NCI-H69 (cell line): ENCODE measurements at places on chromosomes 3 and 15.

DNA sequence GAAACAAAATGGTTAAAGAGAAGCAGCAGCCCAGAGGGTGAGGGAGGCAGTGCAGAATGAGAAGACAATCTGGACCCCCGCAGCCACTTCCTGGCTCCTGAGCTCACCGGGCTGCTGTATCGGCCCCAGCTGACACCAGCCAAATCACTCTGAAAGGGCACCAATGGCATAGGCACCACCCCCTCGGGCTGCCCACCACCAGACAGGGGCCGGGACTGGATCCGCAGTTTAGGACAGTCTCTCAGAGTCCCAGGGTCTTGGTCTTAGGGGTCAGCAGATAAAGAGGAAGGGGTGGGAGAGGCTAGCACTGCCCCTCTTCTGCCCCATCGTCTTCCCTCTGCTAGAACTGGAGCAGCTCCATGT, 17.9 kb upstream of the EHD4 start:
- DNase-seq = no peak

- no peak for DNase-seq
Measured at GRCh38 chr15:62840526-62841268, 201.8 kb upstream of the TPM1 start.

DNA sequence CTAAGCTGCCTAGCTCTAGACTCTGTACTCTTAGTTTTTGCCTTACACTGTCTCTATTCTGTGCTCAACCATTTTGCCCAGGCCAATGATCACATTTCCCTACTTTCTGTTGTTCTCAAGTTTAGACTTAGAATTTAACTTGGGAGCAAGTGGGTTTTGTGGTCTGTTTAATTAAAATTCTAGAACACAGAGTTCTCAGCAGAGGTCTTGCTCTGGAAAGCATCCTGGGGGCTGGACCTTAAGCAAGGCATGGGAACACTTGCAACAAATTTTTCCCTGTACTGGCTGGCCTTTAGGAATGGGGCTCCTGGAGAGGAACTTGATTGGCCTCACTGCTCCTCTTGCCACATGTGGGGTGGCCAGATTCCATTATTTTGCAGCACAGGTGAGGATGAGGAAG, 236.3 kb upstream of the LRTM1 start:
- DNase-seq = no peak

DNA sequence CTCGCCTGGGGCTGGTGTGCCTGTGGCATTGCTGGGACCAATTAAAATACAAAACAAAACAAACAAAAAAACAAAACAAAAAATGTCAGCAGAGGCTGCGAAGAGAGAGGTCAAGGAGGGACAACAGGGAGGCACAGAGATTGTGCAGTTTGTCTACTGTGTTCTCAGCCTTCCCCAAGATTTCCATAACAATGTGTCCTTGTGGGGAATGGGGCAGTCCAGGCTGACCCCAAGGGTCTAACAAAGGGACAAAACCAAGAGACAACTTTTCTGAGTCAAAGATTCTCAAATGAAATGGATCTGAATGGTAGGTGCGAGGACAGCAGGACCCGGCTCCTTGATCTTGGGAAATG, 46.4 kb upstream of the TRPM1 start:
- no peak for DNase-seq

DNA sequence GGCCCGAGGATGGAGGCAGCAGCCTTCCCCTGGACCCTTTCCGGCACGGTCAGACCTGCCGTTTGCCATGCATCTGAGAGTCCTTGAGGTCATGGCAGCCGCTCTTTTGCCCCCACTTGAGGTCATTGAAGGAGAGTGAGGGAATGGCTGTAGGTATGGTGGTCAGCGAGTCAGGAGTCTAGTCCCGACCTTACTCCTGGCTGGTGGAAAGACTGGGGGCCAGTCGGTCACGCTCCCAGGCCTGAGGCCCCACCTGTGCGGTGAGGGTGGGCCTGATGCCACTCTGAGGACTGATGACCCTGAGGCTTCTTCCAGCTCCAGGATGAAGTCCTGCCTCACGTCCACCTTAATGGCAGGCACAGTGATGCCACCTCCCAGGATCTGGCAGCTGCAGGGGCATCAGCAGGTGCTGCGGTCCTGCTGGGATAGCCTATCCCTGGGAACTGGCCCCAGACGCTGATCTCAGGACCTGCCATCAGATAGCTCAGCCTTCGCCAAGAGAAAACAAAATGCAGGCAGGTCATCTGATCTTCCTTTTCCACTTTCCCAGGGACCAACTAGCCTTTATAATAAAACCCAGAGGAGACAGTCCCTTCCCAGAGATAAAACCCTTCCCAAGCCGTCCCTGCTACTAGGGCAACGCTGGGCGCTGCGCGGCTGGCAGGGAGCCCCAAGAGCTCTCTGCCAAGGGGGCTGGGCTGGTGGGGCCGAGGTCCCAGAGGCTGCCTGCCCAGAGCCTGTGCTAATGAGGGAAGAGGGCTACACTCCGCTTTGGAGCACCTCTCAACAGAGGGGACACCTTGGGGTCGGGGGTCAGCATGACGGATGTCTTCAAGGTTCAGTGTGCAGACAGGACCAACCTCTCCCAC, 42.2 kb downstream of the TM2D3 start:
- no peak for DNase-seq

DNA sequence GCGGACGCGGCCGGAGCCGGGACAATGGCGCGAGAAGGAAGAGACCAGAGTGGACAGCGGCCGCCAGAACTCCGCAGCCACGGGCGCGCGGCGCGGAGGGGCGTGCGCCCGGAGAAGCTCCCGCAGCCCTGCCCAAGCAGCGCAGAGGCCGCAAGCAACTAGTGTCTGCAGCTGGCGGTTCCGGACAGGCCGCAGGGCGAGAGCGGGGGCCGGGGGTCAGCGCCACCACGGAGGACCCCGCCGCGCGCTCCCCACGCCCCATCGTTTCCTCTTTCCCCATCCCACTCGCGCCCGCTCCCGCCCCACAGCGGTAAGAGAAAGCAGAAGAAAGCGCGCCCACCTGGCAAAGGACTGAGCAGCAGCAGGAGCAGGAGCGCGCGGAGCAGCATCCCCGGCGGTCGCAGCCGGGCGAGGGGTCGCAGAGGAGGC, 440 bp downstream of the PRTG start:
- DNase-seq = no peak

GRCh38 chr3:190076136-190076535, 44.6 kb downstream of the P3H2 start:
- DNase-seq = no peak

DNA sequence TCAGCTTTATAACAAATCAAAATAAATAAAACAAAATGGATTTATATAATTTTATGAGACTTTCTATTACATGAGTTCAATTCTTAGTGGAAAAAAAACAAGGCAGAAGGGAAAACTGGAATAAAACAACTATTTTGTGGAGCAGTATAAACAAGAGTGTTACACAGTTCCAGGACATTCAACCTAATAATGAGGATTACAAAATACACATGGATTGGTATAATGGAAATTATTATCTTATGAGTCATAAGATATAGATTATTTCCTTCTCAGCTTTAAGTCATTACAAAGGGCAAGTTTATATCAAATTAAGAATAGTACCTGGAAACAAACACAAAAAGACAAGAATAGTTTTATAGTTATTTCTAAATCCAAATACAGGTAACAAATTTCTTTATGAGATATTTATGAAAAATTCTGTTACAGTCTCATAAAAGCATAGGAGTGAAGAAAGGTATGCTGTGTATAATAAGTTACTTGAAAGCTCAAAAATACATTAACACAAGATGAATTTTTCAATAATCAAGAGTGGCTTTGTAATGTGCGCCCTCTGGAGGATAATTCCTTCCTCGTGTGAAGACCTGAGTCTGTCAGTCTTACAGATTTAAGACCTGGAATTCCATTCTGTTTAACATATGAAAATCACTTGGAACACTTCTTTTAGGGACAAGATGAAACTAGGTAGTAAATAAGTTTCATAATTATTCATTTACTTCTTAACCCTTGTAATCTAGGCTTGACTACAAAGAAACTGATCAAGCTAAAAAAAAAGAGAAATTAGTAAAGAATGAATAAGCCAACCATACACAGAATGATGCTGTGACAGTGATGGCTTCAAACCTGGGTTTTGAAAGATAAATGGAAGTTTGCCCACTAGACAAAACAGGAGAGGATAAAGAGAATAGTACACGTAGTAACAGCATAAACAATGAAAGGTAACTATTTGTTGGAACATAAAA, 9.5 kb downstream of the COPS2 start:
- peak; percentile 57 for DNase-seq

GRCh38 chr3:107236655-107237337, 140.4 kb upstream of the CCDC54 start:
- DNase-seq = no peak

GRCh38 chr15:70775160-70775559, 11.8 kb upstream of the UACA start:
- no peak for DNase-seq

- DNase-seq = peak; percentile 92
Measured at GRCh38 chr3:128280481-128281052, 127.3 kb downstream of the EEFSEC start.

DNA sequence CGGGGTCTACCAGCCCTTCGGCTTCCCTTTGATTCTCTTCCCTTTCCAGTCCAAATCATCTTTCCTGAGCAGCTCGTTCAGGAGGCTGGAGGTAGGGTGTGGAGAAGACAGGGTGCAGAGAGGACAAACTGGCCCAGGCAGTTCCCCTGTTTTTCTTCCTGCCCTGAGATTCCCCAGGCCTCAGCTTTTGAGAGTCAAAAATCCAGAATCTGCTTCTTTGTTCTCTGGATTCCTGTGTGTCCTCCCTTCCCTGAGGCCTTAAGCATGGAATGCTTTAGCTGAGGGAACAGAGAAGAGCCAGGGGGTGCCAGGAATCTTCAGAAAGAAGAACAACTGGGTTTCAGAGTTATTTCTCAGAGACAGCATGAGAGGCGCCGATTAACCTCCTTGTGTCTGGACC, 26.7 kb upstream of the LRTM1 start:
- DNase-seq = no peak

DNA sequence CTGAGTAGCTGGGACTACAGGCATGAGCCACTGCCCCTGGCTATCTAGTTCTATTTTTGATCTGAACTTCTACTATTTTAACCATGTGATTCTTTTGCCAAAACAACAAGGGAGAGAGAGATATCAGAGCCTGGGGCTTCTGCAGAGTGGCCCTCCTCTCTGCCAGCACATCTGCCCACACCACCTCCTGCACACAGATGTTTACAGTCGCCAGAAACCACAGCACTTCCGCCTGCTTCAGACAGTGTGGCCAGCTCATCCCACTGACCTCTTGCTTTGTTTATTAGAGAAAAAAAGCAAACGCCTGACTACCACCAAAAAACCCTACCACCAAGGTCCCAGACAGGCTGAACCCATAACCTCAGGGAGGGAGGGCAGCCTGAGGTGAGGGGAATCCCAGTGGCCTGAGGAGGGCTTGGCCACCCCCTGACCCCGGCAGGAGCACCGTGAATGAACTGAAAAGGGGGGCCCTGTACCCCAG, 85.9 kb upstream of the ABHD2 start:
- no peak for DNase-seq

DNA sequence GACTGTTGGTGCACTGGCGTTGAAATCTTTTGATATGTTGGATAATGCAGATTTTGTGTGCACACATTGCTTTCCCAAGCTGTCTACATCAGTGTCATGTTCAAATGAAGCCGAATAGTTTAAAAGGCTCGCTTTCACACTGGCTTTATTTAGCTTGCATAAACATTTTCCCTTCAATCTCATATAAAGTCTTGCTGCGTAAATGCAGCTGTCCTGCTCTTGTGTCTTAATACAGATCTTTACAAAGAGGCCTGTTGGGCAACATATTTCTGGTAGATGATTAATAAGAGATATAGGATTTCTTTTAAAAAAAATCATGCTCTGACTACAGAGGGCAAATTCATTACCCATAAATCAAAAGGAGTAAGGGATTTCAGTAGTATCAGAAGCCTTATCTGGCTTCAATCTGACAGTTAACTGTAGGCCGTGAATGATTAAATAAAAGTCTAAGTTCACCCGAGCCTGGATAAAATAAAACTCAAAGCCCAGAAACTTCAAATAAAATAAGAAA, 937.2 kb downstream of the FHIT start:
- DNase-seq = no peak

DNA sequence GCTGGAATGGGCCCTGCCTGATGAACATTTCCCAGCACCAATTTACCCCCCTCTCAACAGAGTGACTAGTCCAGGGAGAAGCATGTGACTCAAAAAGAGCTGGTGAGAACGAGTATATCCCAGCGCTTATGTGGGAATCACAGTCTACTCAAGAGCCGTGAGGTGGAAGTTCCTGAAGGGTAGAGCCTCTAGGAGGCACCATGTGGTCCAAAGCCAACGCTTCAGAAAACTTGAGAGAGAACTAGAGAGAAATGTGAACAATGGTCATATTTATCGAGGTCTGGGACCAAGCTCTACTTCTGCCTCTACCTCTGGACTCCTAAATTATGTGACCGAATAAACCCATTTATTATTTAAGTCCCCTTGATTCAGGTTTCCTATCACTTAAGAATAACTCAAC, 111.0 kb upstream of the RAP2B start:
- DNase-seq = no peak

DNA sequence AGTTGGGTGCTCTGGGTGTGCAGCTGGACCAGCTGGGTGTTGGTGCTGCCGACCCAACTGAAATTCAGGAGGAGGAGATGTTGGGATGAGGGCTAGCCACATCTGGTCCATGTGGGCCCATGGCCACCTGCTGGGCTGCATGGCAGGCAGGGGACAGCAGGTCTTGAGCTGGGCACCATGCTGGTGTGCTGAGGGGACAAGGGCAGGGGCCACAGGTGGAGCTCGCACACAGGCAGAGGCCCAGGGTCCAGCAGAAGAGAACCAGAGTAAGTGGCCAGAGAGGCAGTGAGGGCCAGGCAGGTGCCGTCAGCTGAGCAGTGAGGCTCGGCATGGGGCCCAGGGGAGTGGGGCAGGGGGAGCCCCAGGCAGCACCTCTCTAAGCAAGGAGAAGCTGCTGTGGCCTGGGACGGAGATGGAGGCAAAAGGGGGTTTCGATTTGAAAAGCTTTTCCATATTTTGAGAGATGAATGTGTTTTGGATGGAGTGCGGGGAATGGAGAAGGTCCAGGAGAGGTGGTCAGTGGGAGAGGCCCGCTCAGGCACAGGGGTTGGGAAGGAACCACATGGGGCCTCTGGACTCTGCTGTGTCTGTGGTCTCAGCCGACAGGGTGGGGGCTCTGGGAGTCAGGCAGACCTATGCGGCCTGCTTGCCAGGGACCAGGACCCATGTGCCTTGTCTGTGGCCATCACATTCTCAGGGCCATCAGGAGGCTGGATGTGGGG, 30.5 kb upstream of the PLXNA1 start:
- no peak for DNase-seq

- peak; percentile 89 for DNase-seq
Measured at GRCh38 chr15:51708013-51708412, 26.7 kb downstream of the SCG3 start.

DNA sequence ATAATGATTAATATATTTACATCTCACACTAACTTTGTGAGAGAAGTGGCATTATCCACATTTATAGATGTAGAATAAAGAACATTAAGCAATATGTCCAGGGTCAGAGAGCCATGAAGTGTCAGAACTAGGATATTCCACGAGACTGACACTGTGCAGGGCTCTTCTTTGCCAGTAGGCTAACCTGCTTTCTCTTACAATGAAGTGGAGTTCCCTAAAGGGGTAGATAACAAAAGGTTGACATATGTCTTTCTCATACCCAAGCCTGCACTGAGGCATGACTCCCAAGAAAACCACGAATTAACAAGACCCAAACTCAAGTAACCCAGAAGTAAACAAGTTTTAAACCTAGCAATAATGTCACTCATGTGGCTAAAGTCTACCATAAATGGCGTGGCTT, 191.5 kb upstream of the SLC2A2 start:
- DNase-seq = no peak

GRCh38 chr15:84570164-84570735, 30.6 kb upstream of the ZSCAN2 start:
- peak; percentile 20 for DNase-seq
